T-helper 1 cell (primary cell): ENCODE measurements at places on chromosomes 4 and X.

DNA sequence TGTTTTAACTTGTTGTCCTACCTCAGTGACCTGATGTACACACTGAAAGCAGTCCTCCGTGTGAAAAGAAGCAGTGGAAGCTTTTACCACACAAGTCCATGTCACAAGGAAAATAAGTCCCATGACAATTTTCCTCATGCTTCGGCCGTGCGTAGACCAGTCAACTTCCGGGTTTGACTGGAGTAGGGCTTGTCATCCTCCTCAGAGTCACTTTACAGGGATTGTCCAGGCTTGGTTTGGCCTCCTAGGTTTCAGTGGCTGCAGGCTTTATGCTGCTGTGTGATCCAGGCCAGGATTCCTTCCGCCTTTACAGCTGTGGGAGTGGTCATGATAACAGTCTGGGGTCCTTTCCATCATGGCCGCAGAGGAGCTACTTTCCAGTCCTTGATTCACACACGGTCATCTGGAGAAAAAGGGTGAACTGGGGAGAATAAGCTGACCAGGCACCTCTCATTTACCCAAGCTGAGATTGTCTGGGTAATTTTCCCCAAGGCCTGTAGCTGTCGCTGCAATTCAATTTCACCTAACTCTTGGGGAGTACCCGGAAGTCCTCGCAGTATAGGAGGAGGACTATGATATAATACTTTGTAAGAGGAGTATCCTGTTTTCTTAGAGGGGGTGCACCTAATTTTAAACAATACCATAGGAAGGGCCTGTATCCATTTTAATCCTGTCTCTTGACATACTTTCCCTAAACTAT, 206.1 kb upstream of the KLF8 start:
- no peak for DNase-seq

DNA sequence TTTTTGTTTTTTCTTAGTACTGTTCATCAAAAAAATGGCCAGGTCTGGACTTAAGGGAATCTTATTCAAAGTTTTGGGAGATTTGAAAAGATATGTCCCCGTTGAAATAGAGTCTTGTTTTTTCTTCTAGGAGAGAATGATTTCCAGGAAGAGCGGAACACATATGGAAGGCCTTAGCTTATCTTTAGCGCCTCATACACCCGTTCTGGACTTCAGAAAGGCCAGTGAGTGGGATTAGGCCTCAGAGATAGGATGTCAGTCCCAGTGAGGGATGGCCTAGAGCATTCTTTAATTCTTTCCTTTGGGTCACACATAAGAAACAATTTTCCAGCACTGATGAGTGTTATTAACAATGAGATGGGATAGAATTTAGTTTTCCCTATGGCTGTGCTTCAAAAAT, 54.5 kb upstream of the HAND2 start:
- DNase-seq, result no peak

- no peak for DNase-seq
Observed at GRCh38 chr4:71338846-71339593, at the start of gene SLC4A4. TSS of gene SLC4A4 (plus strand) at chr4:71339020.

DNA sequence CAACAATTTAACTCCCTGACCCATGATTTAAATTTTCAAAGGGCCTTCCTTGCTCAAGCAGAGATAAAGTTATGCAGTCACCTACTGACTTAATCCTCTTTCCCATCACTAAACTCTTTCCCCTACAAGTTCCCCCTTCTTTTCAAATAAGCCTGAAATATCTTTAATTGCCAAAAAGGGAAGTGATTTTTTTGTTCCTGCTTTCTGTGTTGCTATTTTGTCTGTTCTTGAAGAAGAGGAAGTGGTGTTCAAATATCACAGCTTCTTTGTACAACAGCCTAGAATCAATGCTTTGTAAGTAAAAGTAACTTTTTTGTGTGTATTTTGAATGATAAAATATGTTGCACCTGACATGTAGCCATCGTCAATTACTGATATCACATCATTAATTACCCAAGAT, 595.9 kb downstream of the CENPC start:
- no peak for DNase-seq

GRCh38 chrX:74178536-74178935, 125.4 kb upstream of the ZCCHC13 start:
- no peak for DNase-seq

DNA sequence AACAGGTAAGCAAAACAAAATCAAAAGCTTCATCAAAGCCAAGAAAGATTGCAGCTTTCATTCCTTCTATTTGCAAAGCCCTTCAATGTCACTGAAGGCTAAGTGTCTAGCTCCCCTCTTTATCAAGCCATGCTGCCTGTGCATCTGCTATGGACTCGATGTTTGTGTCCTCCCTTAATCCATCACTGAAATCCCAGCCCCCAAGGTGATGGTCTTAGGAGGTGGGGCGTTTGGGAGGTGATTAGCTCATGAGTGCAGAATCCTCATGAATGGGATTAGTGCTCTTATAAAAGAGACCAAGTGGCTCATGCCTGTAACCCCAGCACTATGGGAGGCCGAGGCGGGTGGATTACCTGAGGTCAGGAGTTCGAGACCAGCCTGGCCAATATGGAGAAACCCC, 6.9 kb upstream of the TRIM2 start:
- DNase-seq, result no peak

DNA sequence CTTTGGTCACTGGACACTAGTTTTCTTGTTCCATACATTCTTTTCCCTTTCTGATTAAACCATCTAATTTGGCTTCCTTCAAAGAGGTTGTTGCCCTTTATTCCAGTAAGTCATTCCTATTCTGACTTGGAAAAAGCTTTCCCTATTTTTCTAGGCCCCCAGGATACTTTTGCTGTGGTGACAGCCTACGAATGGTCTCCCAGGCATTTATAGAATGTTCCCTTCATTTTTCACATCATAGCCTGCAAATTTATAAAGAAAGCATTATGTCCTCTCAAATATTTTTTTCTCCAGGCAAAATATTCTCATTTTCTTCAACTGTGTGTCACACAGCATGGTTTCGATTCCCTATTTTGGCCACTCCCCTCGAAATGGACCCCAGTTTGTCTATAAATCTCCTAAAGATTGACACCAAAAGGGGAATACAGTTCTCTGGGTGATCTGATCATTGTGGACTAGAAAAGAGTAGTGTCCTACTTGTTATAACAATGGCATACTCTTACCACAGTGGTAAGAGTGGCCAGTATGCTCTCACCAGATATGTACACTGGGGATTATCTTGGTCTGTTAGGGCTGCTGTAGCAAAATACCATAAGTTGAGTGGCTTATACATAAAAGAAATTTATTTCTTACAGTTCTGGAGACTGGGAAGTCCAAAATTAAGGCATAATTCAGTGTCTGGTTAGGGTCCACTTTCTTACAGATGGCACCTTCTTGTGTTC, 41.5 kb upstream of the BMP2K start:
- no peak for DNase-seq

DNA sequence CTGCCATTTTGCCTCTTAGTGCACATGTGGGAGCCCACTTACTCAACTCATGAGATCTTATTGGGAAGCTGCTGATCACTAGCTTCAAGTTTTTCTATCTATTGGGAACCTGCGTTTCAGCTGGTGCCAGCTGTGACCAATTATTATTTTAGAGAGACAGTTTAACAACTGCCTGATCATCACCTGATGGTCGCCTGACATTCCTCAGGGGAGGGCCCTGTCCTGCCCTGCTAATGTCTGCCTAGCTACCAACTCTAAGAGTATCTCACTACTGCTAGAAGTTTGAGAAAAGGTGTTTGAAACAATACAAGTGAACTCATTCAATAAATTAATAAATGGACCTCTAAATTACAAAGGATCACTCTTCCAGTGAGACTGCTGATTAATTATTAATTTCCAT, 95.5 kb downstream of the PCDH7 start:
- DNase-seq, result no peak

- DNase-seq, result no peak
Observed at GRCh38 chr4:206054-206453, 81.8 kb downstream of the ZNF718 start.
